ENCODE measurements at places on chromosomes 7 and 10. TPM values are rescaled to one million over a fixed set of nuclear protein-coding genes. Genes with fewer than 3 reads are reported as not detected.

DNA sequence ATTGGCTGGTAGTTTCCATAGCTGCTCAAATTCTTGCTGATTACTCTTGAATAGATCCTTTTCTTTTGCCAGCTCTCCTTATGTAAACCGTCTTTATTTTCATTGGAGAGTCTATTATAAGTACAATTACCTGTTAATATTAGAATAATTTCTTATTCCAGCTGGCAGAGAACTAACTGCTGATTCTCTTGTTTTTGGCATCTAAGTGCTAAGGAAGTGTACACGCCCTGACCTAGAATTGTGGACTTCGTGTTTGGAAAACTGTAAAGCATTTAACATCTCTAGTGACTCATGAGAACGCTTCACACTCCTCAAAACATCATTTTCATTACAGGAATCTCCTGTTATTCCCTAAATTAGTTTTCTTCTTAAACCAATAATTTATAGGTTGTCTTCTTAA lies 39.9 kb upstream of the FAM171A1 start:
- no peak overlapping the region for H3K27ac ChIP-seq

- H3K4me1 ChIP-seq: no peaks in the 10 kb centered on the region
- no peaks in the 10 kb centered on the region for H3K27me3 ChIP-seq
- H3K4me3 ChIP-seq: no peak overlapping the region
- H3K27ac ChIP-seq: no peak overlapping the region
- DNase-seq: no peak
Measured at GRCh38 chr10:20247891-20248708, 431.9 kb downstream of the PLXDC2 start.

- H3K4me1 ChIP-seq: no peaks in the 10 kb centered on the region
- no peak overlapping the region for H3K27ac ChIP-seq
- no peaks in the 10 kb centered on the region for H3K27me3 ChIP-seq
- no peak for DNase-seq
- no peak overlapping the region for H3K4me3 ChIP-seq
- no peaks in the 10 kb centered on the region for H3K36me3 ChIP-seq
Measured at GRCh38 chr7:132678656-132679055, 102.4 kb upstream of the PLXNA4 start.

MASTL gene
- total RNA-seq: 29.6 TPM

UPK3BL2 gene
- 20.5 TPM for total RNA-seq

- H3K36me3 ChIP-seq: peaks cover 26% of the 10 kb centered on the region
- H3K4me3 ChIP-seq: no peak overlapping the region
- no peak for DNase-seq
- H3K27me3 ChIP-seq: no peaks in the 10 kb centered on the region
- H3K27ac ChIP-seq: no peak overlapping the region
Measured at GRCh38 chr7:149443523-149443922, 17.3 kb downstream of the ZNF777 start.

DNA sequence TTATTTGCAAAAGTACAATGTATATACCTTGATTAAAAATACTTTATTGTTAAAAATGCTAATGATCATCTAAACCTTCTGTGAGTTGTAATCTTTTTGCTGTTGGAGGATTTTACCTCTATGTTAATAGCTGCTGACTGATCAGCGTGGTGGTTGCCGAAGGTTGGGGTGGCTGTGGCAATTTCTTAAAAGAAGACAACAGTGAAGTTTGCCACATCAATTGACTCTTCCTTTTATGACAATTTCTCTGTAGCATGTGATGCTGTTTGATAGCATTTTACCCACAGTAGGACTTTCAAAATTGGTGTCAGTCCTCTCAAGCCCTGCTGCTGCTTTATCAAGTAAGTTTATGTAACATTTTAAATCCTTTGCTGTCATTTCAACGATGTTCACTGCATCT lies 16.9 kb upstream of the ENTPD1 start:
- no peak for DNase-seq
- peaks cover 21% of the 10 kb centered on the region for H3K4me1 ChIP-seq
- peaks cover 3% of the 10 kb centered on the region for H3K36me3 ChIP-seq
- H3K4me3 ChIP-seq: peak overlapping the region; percentile 41

- no peak overlapping the region for H3K4me3 ChIP-seq
- no peaks in the 10 kb centered on the region for H3K4me1 ChIP-seq
- H3K27ac ChIP-seq: no peak overlapping the region
- no peaks in the 10 kb centered on the region for H3K36me3 ChIP-seq
Measured at GRCh38 chr7:46630031-46630430, 709.0 kb upstream of the IGFBP3 start.

ZNF425 gene
- 1.0 TPM for total RNA-seq

DNA sequence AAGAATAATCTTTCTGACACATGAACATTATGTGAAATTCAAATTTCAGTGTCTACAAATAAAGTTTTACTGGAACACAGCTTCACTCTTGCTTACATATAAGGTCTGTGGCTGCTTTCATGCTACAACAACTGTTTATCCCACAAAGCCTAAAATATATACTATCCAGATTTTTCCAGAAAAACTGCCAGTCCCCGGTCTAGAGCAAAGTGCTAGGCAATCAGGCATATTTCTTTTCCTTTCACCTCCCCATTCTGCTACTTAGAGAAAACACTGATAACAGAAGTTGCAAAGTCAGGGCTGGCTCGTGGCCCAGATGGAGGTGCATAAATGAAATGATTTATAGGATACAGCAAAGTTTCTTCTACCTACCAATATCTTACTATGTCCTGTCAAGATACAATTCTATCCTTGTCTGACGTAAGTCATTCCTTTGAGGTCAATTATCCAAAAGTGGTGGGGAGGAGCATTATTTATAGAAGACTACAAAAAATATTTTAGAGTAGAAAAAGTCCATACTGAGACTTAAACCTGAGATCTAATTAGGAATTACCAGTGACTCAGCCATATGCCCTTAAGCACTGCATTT lies 384.1 kb downstream of the NXPH1 start:
- no peak overlapping the region for H3K27ac ChIP-seq
- no peaks in the 10 kb centered on the region for H3K36me3 ChIP-seq
- H3K27me3 ChIP-seq: no peaks in the 10 kb centered on the region
- no peaks in the 10 kb centered on the region for H3K4me1 ChIP-seq
- no peak overlapping the region for H3K4me3 ChIP-seq

PRKG1 gene
- not detected for total RNA-seq

Measured in activated naive CD8-positive, alpha-beta T cell treated with anti-CD3 and anti-CD28 coated beads, Interleukin-2, amount 10 ng/mL, durations not matched to agents 7 days and 5 days (primary cell).